ENCODE measurements at places on chromosomes 7 and 10.
A peak's percentile ranks its signal among the peaks of the same experiment; 100 is the strongest.

DNA sequence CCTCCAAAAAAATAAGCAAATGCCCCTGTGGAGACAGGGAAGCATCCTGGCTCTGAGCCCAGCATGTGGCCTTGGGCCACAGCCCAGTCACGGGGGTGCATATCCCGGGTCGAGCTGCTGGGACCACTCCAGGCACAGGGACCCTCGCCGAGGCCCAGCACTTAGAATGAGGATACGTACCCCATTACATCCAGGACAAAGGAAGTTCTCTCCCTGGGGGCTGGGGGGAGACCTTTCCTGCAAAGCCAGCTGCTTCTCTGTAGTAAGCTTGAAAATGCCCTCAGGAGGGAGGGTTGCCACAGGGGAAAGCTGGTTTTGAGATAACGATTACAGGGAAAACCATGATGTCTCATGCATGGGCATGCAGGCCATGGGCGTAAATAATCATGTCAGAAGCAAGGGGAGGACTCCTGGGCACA, 75.5 kb downstream of the HIPK2 start:
- DNase-seq: peak; percentile 16

- DNase-seq: no peak
These were observed 34.7 kb downstream of the TCF7L2 start for GRCh38 chr10:112984756-112985155.

- DNase-seq: no peak
These were observed 818.8 kb downstream of the GATA3 start for GRCh38 chr10:8873310-8873709.

GRCh38 chr10:102605712-102606111, 38.6 kb upstream of the TRIM8 start:
- DNase-seq: no peak

DNA sequence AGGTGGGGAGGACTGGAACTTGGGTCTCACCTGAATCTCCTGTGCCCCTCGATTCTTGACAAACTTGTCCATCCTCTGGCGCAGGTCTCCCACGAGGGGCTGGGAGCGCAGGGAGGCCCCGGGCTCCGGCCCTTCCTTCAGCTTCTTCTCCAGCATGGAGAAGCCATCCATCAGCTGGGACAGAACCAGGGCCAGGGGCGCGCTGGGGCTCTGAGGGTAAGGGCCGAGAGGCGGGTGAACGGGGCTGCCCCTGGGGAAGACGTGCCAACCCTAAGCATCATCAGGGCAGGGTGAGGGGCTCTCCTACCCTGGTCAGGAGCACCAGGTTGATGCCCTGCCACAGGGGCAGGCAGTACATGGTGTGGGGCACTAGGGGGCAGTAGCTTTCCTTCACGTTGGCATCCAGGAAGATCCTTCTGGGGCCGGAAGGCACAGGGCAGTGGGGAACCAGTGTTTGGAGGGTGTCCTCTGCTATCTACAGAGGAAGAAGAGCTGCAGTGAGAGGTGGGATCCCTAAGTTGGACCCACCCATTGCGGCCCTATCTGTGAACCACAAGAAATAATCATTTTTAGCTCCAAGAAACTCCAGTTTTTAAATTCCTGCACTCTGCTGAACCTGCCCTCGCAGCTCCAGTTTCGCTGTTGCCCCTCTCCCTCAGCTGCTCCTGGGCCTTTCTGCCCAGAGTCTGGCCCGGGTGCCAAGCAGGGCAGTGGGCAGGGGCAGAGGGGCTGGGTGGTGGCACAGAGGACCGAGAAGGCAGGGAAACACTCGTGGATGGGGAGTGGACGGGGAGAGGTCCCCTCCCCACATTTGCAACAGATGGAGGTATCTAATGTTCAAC, 10.8 kb upstream of the PYROXD2 start:
- no peak for DNase-seq

GRCh38 chr7:140225562-140226249, 48.9 kb upstream of the KDM7A start:
- DNase-seq: no peak

DNA sequence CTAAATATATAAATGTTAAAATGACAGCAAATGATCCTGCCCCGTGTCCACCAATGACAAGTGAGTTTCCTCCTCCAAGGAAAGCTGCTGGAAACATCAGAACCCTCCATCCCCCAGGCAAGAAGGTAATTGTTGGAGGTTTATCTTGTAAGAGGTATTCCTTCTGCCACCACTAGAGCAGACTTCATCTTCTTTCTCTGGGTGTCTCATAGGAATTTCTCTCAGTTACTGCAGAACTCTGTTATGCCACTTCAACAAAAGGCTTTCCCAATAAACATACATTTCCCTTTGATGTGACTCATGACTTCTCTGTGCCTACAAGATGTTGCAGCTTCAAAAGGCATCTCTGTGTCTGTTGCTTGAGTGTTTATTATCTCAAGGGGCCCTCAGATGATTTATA, 279.1 kb downstream of the BMPER start:
- no peak for DNase-seq

DNA sequence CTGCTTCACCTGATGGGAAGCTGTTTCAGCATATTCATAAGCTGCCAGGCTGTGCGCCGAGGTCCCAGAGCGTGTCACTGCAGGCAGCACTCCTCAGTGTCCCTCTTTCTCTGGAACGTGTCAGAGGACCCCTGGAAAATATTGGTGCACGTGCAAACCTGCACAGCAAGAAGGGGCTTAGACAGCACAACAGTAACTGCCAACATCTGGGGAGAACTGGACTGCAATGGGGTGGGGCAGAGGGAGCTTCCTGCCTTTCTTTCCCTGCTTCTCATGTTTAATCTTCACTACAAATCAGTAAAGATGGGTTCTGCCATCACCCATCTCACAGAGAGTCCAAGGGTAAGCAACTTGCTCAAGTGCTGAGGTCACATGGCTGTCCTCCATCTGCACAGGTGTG, 86.5 kb upstream of the GPR26 start:
- no peak for DNase-seq

GRCh38 chr10:1384026-1384425, 327.8 kb downstream of the WDR37 start:
- DNase-seq: no peak

DNA sequence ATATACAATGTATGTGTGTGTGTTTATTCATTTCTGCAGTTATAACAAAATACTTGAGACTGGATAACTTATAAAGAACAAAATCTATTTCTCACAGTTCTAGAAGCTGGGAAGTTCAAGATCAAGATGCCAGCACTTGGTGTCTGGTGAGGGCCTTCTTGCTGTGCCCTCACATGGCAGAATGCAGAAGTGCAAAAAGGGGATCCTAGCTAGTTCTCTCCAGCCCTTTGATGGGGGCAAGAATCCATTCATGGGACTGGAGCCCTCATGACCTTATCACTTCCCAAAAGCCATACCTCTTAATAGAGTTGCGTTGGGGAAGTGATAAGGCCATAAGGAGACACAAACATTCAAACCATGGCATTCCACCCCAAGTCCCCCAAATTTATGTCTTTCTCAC, 8.4 kb downstream of the GRB10 start:
- DNase-seq: no peak

DNA sequence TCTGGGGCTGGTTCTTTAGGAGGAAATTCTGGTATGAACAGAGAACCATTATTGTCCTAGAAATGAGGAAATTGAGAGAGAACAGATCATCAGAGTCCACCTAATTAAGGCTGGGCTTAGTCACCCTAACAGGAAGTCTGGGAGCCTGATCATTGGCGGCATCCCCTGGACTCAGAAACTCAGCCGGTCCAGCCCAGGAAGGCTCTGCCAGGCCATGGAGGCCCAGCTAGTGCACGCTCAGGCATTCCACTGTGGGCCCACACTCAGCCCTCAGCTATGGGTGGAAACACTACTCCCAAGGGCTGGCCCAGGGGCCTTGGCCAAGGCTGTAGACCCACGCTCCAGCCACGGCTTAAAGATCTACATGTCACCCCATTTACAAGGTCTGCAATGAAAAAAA, 109.2 kb downstream of the PTPN20 start:
- DNase-seq: no peak

All from NCI-H446 (cell line).